Mucosa of descending colon (tissue), 3 donors: ENCODE measurements at places on chromosomes 4 and X. TPM values are rescaled to one million over a fixed set of nuclear protein-coding genes. Genes with fewer than 3 reads are reported as not detected.

Gene SPANXC
- total RNA-seq, result not detected

Gene TCEAL1
- 7.2 TPM for total RNA-seq

Gene FABP2
- total RNA-seq, result 48.6 TPM

Gene AKAP14
- total RNA-seq, result not detected

Gene C4orf50
- total RNA-seq, result 0.73 TPM

Gene GUCY2F
- not detected for total RNA-seq

Gene GPM6B
- total RNA-seq, result 1.3 TPM

GRCh38 chrX:140815868-140816267 is 106.3 kb downstream of the LINC00632 start:
- no peak for DNase-seq

DNA sequence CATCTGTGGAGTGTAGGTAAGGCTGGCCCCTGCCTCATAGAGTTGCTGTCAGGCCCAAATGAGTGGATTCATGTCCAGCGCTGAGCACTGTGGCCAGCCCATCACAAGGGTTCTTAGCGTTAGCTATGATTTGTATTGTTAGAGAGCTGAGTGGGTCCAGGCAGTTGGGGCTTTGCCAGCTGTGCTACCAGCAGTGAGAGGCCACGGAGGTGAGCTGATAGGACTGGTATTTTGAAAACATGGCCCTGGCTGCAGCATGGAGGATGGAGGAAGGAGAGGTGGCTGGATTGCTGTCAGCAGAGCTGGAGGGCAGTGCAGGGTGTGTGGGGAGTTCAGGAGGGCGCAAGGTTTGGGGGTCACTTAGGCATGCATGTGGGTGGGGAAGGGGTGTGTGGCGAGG is 69.8 kb downstream of the PSAPL1 start:
- DNase-seq, result no peak

DNA sequence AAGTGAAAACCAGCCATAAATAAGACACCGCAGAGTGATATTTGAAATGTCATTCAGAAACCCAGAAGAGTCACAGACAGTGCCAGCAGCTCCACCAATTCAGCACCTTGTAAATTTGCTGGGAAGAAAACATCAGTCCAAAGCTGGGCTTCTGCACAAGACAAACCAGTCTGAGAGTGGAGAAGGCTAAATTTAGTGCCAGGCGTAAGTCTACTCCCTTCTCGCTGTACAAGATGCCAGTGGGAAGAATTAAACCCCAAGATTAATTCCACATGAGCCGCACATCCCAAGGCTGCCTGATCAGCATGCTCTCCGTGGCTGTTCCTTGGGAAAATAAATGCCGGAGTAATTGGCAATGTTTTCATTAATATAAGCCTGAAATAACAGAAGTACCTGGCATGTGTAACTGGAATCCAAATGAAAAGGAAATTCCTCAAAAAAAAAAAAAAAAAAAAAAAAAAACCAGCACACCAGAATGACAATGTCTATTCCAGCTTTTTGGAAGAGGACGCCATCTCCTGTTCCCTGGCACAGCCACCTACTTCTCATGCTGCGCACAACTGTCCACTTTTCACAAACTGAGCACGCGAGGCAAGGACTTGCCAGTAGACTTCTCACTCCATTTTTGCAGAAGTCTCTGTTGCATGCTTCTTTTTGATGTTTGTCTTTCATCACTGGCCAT is 95.5 kb downstream of the NSUN7 start:
- DNase-seq, result no peak

GRCh38 chrX:66000628-66001272 is 39.1 kb downstream of the VSIG4 start:
- no peak for DNase-seq

GRCh38 chrX:40282946-40283660 is 185.3 kb upstream of the BCOR start:
- no peak for DNase-seq

DNA sequence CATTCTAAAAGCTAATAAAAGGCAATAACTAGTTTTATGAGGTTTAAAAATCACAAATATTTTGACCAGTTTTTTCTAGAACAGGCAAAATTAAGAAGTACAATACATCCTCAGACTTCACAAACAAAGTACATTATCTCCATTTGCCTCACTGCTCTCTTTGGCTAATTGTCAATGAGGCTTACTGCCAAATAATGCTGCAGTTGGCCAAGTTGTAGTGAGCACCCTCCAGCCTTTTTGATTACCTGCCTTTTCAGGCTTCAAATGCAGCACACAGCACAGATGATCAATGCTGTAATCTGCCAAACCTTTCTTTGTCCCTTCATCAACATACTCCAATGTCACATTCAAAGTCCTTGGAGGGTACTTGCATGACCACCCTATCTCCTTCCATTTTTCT is 605.2 kb downstream of the KLHL13 start:
- no peak for DNase-seq

DNA sequence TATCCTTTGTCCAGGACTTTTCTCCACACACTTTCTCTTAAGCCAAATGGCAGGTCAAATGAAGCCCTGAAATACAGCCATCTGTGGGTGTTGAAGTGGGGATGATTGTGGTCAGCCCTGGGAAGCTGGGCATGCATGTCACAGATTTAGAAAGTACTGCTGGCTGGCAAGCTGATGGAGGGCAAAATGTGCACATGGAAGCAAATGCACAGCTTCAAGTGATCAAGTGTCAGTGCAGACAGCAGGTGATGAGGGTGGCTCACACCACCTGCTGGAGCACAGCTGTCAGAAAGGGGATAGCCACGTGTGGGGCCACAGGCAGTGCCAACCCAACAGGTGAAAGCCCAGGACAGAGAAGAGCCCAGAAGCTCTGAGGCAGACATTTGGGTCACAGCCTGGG is 40.3 kb upstream of the ATXN3L start:
- peak; percentile 32 for DNase-seq

DNA sequence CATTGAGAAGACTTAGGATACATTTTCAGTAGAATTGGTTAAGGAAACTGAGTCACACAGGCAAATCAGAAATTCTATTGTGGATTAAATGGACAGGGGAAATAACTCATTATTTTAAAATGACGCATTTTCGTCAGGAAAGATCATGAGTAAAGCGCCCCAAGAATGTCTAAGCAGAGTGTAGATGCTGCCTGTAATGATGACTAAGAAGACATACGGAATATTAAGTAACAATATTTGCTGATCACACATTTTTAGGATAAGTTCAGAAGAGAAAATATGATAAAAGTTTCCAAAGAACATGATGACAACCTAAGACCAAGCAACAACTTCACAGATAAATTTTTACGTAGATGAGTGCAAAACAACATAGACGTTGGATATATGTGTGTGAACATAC is 596.3 kb upstream of the TENM3 start:
- no peak for DNase-seq

GRCh38 chrX:120549483-120550452 is 11.0 kb downstream of the CUL4B start:
- DNase-seq, result no peak

GRCh38 chr4:4962928-4963327 is 56.3 kb downstream of the CYTL1 start:
- no peak for DNase-seq

DNA sequence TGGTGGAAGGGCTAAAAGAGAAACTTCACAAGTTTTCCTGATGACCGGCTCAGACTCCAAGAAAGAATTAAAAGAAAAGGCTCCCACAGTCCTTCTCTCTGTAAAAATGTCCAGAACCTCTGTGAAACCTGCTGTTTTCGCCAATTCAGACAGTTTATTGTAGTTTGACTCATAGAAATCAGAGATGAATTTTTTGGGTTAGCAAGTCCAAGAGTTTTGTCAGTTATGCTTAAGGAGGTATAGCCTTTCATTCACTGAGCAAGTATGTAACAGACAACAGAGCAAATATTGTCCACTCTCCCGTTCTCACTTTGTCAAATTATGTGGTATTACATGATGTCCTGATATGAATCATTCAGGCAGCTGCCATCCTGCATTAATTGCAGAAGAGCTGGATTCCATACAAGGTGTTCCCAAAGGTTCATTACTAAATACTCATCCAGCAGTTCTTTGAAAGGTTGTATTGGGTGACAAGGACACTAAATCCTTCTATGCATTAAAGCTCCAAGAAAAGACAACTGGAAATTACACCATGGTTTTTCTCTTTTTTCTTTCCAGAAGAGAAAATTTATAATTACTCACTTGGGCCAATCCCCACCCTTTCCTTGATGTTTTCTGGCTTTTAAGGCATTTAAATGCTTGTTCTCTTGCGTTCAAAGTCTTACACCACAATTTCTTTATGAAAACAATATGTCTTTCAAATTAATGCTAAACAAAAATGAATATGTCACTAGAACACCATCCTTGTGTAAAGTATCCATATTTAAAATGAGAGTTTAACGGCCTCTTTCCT is 30.0 kb upstream of the PLAC1 start:
- no peak for DNase-seq
